ENCODE measurements at places on chromosomes 16 and 17.

- no peak for DNase-seq
Observed at GRCh38 chr16:5003828-5004227, 29.9 kb downstream of the NAGPA start.

GRCh38 chr16:64312980-64313379, 808.9 kb downstream of the CDH11 start:
- DNase-seq = no peak

DNA sequence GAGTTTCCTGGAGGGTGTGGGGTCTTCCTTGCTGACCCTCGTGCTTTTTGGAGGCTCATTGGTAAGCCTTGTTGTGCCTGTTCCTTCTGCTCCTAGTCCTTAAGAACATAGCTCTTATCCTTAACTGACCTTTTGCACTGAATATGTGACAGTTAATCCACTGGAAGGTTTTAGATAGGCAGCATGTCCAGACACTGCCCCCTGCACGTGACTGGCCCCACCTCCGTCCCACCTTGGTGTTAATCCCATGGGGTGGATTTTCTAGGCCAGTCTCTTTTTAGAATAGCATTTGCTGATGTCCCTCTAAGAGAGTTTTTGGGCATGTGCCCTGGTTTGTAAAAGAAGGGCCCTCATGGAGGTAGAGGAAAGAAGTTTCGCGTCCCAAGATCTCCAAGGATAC, 58.3 kb downstream of the RBFOX1 start:
- DNase-seq = no peak

GRCh38 chr17:27240086-27240801, 53.7 kb upstream of the WSB1 start:
- no peak for DNase-seq

DNA sequence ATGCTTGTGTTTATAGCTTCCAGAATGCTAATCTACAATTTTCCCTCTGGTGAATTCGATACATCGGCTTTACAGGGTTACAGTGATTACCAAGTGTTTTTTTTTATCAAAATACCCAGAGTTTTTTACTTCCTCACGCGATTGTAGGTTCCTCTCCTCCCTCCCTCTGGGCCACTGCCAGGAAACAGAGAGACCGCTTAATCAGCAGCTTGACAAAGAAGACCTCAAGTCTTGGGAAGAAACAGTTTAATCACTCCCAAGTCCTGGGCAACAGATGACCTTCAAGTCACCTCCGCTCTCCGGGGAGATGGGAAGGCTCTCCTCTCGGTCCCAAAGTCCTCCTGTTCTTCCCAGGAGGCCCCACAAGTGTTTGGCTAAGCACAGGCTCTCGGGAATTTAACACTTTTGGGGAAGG, 23.5 kb downstream of the SMTNL2 start:
- no peak for DNase-seq

DNA sequence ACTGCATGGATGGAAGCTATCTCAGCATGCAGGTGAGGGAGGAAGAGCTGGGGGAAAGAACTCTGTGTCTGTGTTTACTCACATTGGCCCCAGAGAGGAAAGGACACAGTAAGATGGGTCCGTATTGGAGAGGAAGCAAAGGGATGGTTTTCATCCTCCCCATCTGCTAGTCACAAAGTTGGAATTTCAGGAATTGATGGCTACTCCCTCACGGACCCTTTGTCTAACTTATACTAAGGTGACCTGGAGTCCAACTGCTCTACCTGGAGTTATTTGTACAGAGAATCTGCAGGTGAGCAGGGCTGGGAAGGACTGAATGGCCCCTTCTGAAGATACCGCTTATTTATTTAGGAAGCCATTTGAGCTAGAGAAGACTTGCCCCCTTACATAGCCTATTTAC, 55.1 kb downstream of the WNT3 start:
- DNase-seq = no peak

DNA sequence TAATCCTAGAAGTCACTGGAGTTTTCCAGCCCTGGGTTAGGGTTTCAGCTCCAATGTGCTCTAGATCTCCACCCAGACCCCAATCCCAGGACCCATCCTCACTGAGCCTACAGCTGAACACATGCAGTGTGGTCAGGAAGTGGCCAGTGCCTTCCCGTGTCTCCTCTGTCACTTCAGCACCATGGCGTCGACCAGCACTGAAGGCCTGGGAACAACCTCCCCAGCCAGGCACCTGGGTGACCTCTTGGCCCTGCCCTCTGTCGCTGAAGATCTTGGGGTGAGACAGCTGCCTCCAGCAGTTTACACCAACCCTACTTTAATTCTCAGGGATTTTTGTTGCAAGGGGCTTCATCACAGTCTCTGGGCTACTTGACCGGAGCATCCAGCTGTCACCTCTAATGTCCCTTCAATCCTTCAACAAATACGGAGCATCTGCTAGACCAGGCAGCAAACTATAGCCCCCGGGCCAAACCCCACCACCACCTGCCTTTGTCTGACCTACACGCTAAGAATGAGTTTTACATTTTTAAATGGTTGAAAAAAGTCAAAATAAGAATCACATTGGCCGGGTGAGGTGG, 18.0 kb upstream of the GSG1L start:
- DNase-seq = no peak

- no peak for DNase-seq
Observed at GRCh38 chr16:21194771-21195301, 16.5 kb downstream of the ZP2 start.

DNA sequence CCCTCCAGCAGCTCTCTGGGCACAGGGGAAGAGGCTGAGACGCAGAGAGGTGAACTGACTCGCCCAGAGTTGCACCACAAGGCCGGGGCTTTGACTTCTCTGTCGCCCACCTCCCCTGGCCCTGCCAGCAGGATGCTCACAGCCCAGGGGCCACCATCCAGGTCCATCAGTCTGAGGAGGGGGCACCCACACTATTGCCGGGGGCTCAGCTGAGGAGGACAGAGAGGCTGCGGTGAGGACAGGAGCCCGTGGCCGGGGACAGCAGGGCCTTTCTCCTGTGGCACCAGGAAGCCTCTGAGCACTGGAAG, 32.6 kb downstream of the KDM8 start:
- DNase-seq = no peak

DNA sequence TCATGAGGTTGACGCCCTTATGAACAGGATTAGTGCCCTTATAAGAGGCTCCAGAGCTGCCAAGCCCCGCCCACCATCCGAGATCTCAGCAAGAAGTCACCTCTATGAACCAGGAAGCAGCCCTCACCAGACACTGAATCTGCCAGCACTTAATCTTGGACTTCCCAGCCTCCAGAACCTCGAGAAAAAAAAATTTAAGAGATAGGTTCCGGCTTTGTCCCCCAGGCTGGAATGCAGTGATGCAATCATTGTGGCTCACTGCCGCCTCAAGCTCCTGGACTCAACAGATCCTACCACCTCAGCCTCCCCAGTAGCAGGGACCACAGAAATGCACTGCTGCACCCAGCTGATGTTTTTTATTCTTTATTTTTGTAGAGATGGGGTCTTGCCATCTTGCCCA, 22.5 kb upstream of the ADCY9 start:
- DNase-seq = no peak

GRCh38 chr17:55296171-55296695, 31.5 kb downstream of the HLF start:
- no peak for DNase-seq

- no peak for DNase-seq
Observed at GRCh38 chr16:87846705-87847466, 22.4 kb downstream of the SLC7A5 start.

DNA sequence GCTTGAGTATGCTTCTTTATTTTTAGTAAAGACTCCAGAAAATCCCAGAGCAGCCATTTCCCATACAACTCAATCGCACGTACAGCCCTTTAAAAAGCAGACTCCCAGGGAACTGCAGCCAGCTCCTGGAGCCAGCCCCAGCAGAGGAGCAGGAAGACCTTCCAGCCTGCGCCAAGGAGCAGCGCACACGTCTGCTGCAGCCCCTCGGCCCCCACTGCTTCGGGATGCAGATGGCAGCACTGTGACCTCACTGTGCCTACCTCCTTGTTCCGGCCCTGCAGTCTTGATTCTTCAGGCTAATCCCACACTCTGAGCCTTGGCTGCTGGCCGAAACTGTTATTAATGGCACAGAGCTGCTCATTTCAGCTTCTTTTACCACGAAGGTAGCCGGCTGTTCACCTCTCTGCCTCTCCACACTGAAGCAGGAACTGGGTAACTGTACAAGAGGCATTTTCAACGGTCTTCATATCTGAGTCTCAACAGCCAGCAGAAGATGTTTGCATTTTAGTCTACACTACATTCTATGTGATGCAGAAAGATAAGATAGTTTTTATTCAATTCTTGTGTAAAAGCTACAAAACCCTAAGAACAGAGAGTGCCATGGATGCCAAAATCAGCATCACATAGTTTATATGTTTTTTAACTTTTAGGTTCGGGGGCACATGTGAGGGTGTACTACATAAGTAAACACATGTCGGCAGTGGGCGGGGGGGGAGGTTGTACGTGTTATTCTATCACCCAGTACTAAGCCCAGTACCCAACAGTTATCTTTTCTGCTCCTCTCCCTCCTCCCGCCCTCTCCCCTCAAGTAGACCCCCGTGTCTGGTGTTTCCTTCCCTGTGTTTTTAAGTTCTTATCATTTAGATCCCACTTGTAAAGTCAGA, 130.9 kb downstream of the ANKRD11 start:
- DNase-seq = no peak

DNA sequence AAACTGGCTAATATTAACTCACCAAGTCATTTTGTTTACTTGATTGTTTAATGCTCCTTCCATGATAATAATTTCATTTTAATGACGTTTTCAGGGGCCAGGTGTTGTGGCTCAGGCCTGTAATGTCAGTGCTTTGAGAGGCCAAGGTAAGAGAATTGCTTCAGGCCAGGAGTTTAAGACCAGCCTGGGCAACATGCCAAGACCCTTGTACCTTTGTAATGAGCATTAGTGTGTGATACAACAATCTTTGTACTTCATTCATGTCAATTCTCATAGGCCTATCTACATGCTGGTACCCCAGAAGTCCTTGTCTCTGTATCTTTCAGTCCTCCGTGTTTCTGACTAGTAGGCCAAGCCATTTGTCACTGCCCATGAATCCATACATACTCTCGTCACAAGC, 296.9 kb downstream of the ZFHX3 start:
- DNase-seq = no peak

DNA sequence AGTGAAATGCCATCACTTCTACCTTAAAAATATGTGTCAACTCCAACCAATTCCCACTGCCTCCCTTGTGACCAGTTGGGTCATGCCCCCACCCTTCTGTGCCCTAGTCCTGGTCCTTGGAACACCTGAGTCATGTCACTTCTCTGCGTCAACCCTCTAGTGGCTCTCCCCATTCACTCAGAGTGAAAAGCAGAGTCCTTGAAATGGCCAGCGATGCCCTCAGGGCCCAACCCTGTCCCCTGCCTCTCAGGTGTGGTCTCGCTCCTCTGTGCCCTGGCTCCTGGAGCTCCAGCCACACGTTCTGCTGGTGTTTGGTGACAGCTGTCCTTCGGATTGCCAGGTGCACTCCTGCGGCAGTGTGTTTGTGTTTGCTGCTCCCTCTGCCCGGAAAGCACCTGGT, 89.2 kb downstream of the SPECC1 start:
- no peak for DNase-seq

- no peak for DNase-seq
Observed at GRCh38 chr17:66952031-66952524, 12.4 kb upstream of the CACNG4 start.

DNA sequence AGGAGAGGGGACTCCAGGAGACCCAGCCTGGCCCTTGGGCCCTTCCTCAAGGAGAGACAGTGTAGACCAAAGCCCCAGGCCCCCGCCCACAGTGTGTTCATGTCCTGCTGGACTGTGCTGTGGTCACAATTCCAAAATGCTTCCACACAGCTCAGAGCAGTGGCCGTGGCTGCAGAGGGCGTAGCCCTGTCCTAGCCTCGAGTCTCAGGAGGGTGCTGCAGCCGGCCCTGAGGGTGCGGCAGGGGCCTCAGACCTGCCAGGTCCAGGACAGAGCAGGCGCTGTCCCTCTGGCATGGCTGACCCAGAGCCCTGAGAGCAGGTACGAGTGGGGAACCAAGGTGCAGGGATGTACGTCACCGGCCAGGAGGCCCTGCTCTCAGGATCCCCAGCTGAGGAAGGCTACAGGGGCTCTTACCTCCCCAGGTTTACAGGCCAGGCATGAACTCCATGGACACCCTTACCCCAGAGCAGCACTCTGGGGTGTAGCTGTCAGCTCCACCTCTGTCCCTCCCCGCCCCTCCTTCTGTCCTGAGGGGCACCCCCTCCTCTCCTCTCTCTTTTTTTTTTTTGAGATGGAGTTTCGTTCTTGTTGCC, 7.3 kb downstream of the DBNDD1 start:
- DNase-seq = no peak

GRCh38 chr16:62503073-62503472, 466.8 kb upstream of the CDH8 start:
- no peak for DNase-seq

DNA sequence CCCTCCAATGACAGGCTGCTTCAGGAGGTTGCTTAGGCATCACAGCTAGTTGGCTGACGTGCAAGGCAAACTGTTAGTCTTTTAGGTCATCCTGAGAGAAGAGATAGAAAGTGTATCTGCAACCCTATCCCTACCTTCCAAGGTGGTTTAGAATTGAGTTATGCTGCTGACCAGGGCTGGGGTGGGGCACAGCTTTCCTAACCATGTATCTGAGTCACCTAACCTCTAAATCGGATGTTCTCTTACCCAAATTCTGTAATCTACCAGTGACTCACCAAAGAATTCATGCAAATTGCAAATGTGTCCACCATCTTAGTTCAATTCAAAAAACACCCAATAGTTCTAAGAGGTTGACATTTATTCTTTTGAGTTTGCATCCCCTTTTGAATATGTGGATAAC, 107.2 kb upstream of the DYNLRB2 start:
- no peak for DNase-seq

DNA sequence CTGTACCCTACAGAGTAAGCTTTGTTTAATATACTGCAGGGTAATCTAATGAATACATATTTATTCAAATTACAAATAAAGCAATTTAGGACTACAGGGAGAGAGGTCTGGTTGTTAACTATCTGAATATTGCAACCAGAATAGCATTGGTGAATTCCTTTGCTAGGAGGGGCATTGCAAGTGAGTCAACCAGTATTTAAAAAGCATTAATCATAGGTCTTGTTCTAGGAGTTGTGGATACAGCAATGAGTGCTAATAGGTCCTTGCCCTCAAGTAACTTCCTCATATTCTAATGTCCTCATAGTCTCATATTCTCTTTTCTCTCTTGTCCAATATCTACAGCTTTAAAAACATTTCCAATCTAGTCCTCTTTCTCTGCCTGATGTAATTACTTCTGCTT, 531.4 kb downstream of the CDH11 start:
- no peak for DNase-seq

DNA sequence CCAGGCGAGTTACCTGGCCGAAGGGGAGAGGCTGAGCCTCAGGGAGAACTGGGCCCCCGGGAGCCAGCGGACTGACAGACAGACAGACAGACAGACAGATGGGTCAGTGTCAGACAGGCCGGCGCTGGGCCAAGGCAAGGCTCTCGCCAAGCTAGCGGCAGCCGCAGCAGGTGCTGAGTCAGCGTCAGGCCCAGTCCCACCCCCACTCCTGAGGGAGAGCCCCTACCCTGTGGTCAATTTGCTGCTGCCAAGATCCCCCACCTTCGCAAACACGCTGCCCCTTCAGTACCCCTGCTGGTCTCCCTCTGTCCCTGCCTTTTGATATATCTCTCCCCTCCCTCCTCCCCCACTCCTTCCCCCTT, 1.5 kb downstream of the FGF11 start:
- peak; percentile 53 for DNase-seq
